Left cardiac atrium (tissue), 4 donors: ENCODE measurements at places on chromosomes 3 and 15.

DNA sequence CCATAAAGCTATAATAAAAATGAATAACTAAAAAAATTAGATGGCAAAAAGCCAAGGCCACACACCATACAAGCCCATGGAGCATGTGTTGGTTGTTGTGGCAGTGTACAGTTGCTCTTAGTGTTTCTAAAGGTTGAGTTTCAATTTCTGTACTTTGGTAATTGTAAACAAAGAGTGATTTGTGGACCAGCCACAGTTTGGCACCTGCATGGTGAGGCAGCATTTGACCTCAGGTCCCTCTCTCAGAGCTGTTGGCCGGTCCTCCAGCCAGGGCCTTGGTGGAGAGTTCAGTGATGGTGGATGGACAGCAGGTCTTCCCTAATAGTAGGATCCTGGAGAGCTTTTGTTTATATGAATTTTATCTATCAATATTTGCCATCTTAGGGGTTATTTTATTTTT, 5.6 kb downstream of the ACAD9 start:
- DNase-seq = no peak

DNA sequence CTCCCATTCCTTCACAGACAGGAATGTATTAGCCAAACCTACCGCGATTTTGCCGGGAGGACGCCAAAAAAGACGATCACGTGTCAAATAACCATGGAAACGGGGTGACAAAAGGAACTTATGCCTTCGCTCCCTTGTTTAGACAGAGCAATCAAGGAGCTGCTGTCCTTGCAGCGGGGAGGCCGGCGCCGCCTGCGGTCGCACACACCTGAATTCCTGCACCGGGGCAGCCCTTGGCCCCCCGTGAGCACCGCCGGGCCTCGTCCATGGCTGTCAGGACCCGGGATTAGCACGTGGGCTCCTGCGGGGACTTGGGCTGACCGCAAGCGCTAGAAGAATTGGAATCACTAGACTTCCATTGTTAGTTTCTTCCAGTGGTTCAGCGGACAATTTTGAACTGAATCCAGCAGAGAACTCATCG, 193.1 kb downstream of the SHQ1 start:
- DNase-seq = no peak

GRCh38 chr3:13584427-13584891, 35.5 kb downstream of the FBLN2 start:
- no peak for DNase-seq

- DNase-seq = no peak
Measured at GRCh38 chr3:188294823-188295487, 141.0 kb downstream of the LPP start.

DNA sequence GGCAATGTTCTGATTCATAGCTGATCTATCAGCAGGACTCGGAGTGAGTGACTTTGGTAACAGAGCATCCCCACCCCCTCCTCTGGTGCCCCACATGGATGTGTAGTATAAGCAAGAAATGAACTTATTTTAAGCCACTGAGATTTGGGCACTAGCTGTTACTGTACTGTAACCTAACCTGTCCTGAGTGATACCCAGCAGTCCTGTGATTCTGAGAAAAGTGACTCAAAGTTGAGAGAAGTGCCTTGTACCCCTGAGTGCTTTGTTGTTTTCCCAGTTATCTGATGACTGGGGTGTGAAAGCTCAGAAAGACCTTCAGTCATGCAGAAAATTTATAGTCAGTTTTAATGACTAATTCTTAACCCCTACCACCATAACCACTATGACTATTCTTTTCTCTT, 439.9 kb upstream of the RBMS3 start:
- no peak for DNase-seq

GRCh38 chr15:87300146-87300545, 956.4 kb downstream of the NTRK3 start:
- no peak for DNase-seq

GRCh38 chr3:124676236-124676635, 54.0 kb upstream of the UMPS start:
- DNase-seq = no peak

GRCh38 chr3:194871864-194872668, 186.4 kb downstream of the FAM43A start:
- no peak for DNase-seq

- DNase-seq = no peak
Measured at GRCh38 chr3:147404800-147405230, 1.5 kb downstream of the ZIC4 start.

DNA sequence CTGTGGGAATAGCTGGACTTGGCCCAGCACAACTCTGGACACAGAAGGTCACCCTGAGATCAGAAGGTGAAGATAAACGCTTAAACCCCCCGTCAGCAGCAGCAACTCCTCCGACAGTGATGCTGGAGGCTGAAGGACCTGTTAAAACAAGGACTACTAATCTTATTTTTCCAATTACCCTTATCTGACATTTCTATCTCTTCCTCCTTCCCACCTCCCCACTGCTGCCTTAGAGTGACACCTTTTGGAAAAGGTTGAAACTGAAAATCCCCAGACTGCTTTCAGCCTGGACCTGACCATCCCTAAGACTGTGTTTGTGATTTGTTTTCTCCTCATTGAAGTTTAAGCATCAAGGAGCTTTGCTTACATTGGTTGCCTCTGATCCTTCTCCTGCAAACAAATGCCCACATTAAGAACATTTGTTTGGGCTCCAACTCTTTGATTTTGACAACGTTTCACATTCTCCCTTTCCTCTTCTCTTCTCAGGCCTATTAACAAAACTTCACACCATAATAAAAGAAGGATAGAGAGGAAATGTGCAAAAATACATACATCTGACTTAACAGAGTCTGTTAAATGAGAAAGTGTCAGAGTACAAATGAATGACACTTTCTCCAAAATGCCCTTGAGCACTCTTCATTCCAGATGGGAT, 410.6 kb upstream of the WNT5A start:
- DNase-seq = no peak
